Activated naive CD4-positive, alpha-beta T cell treated with anti-CD3 and anti-CD28 coated beads, Interleukin-2, amount 50 U/mL, for 72 hours (primary cell): ENCODE measurements at places on chromosomes 2 and 18.

- no peak for DNase-seq
Observed at GRCh38 chr2:65153515-65153914, 23.6 kb upstream of the RAB1A start.

DNA sequence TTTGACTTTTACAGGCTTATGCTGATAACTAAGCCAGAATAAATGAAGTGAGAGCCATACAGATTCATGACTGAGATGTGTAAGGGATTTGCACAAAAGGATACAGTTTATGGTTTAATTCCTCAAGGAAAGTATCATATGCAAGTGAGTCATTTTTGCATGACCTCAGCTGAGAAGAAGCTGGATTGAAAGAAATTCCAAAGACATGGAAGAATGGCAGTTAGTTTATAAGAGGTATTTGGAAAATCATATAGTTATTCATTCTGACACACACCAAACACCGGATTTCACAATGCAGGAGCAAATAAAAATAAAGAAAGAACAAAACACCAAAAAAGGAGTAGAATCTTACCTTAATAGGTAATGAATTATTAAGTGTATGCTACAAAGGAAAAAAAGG lies 83.2 kb upstream of the RND3 start:
- DNase-seq = no peak

GRCh38 chr2:133787207-133787606 lies 218.9 kb upstream of the NCKAP5 start:
- no peak for DNase-seq

DNA sequence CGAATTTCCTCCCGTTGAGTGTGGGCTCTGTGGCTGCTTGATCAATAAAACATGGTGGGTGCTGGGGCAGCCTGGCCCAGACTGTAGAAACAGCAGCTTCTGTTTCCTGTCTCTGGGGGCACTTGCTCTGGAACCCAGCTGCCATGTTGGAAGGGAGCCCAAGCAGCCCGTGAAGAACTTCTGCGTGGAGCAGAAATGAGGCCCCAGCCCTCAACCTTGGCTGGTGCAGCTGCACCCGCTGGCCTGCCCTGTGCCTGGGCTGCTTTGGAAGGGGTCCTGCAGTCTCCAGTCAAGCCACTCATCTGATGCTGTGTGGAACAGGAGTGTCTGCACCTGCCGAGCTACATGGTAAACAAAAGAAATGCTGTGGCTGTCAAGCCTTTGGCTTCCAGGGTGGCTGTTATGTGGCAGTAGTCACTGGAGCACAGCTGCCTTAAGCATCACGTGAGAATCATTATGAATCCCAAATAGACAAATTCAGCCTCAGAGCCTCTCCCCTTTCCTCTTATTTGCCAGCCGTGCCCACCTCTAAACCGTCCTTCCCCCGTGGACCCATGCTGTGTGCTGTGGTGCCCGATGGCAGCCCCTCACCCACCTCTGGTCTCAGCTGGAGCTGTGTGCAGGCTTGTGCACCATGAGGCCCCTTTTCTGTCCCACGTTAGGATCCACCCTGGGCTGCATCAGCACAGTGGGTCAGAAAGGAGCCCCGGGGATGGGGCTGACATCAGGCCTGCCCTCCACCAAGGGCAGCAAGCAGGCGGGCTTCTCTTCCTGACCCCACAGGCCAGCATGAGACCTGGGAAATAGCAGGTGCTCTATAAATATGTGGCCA lies 134.0 kb upstream of the HDAC4 start:
- no peak for DNase-seq

DNA sequence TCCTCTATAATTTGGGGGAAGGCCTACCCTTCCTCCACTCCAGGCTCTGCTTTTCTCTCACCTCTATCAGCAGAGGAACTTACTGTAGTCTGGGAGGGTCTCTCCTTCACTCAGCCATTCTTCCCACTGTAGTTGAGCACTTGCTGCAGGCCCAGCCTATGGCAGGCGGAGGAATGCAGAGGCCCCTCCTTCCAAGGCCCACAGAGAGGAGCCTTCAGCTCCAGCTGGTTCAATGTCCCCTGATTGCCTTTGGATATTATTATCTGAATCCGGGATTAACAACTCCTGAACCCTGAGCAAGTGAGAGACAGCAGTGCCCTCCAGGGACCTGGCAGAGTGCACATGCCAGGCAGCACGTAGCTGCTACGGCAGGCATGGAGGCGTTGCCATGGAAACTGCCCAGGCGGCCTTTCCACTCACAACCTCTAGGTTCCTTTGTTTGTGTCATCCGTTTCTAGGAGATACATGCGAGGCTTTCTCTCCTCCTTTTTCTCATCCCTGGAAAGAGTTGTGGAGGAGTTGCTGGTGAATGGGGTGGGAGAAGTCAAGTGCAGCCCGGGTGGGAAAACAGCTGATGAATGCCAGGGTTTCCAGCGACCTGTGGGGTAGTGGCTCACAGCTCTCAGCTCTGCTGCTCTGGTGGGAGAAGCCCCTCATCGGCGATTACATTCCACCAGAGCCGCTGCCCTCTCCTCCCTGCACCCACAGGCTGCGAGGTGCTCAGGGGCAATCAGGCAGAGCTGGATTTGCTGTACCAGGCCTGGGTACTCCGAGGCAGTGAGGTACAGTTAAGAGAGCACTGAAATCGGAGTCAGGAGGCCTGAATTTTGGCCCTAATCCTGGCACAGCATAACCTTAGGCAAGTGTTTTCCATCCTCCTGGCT lies 55.3 kb upstream of the HK2 start:
- no peak for DNase-seq

DNA sequence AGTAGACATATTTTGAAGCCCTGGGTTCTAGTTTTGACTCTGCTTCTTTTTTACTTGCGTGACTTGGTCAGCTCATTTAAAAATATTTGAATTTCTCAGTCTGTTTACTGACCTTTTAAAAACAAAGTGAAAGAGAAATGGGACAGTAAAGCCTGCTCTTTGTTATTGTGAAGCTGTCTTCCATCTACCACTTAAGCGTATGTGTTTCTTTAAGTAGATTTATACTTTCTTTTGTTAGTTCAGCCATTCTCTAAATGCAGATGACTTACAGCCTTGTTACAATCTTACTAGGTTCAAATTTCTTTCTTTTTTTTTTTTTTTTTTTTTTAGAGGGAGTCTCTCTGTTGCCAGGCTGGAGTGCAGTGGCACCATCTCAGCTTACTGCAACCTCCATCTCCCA lies 79.5 kb downstream of the UBR3 start:
- no peak for DNase-seq

- no peak for DNase-seq
Observed at GRCh38 chr2:68993660-68994059, 19.2 kb downstream of the GKN1 start.

- DNase-seq = no peak
Observed at GRCh38 chr2:152051436-152051835, 47.4 kb downstream of the CACNB4 start.

DNA sequence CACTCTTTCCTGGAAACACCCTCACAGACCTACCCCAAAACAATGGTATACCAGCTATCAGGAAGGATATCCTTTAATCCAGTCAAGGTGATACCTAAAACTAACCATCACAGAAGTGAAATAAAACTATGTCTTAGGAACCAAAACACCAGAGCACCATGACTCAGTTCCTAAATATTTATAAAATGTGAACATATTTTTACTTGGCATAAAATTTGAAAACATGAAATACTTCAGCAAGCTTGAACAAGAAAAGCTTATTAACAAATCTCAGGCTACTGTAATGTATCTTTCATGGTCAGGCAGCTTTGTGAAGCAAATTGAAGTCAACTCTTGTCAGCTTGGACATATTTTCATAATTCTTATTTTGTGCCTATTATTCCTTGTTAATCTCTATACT lies 440.8 kb upstream of the CDH20 start:
- no peak for DNase-seq

DNA sequence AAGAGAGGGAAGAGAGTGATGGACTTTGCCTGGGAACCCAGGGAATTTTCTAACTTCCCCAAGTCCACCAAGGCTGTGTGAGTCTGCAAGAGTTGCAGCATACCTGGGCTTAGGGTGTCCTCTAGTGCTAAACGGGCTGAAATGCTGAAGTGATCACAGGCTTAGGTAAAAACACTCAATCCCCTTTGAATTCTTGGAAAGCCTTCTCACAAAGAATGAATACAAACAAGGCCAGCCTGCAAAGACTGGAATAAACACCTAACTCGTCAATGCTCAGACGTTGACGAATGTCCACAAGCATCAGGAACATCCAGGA lies 30.0 kb upstream of the BMP10 start:
- DNase-seq = no peak

DNA sequence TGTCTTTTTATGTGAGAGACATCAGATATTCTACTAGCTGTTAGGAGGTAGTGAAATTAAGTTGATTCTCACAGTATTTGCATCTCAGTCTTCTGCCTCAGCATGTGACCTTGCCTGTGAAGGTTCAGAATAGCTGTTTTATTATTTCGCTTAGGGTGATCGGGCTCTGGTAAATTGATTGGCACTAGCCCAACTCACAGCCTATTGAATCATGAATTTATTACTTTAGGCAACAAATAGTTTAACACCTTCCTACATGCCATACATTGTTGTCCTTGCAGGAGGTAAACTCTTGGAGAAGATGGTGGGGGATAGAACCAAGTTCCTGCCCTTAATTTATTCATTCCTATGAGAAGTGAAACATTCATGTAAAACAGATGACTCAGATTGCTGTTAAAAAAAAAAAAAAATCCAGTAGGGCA lies 101.9 kb downstream of the GPD2 start:
- no peak for DNase-seq

- no peak for DNase-seq
Observed at GRCh38 chr2:98347298-98348065, 1.2 kb downstream of the CNGA3 start.

DNA sequence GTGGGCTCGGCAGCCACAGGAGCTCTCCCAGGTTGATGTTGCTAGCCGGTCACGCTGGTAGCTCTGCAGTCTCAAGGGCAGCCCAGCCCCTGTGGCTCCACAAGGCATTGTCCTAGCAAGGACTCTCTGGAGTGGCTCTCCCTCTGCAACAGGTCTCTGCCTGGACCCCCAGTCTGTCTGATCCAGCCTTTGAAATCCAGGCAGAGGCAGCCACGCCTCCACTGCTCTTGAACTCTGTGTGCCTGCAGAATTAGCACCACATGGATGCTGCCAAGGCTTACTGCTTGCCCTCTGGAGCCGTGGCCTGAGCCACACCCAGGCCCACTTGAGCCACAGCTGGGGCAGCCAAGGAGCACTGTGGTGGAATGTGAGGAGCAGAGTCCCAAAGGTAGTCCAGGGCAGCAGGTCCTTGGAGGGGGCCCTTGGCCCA lies 43.0 kb upstream of the FAHD2A start:
- DNase-seq = no peak

DNA sequence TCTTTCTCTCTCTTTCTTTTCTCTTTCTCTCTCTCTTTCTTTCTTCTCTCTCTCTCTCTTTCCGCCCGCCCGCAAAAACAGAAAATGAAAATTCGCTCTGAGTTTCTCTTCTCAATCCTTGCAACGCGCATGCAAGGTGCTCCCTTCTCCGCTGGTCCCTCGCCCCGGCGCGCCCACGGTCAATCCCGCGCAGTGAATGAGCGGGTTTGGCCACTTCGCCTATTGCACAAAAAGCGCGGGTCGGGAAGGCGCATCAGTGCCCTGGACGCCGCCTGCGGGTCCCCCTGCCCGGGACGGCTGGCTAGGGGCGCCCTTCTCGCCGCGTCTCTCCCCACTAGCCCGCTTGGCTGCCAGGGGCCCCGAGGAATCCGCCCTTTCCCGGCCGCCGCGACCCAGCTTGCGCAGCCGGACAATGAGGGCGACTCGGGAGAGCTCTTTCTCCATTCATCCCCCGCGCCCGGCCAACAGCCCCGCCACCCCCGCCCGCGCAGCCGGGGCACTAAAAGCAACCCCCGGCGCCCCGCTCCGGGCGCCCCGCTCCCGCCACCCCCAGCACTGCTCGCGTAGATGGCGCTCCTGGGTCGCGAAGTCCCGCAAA lies 706 bp downstream of the LAMA1 start:
- no peak for DNase-seq

DNA sequence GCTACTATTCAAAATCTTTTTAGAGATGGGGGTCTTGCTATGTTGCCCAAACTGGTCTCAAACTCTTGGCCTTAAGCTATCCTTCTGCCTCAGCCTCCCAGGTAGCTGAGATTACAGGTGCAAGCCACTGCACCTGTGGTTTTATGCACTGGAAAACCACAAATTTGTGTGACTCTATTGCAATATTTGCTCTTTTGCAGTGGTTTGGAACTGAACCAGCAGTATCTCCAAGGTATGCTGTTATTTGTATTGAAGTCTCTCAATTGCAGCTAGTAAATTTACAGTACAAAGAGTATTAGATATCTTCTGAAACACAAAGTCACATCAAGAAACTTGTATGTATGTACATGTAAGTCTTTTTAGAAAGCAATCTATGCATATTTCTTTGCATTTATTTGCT lies 46.2 kb downstream of the PPP4R1 start:
- DNase-seq = no peak

DNA sequence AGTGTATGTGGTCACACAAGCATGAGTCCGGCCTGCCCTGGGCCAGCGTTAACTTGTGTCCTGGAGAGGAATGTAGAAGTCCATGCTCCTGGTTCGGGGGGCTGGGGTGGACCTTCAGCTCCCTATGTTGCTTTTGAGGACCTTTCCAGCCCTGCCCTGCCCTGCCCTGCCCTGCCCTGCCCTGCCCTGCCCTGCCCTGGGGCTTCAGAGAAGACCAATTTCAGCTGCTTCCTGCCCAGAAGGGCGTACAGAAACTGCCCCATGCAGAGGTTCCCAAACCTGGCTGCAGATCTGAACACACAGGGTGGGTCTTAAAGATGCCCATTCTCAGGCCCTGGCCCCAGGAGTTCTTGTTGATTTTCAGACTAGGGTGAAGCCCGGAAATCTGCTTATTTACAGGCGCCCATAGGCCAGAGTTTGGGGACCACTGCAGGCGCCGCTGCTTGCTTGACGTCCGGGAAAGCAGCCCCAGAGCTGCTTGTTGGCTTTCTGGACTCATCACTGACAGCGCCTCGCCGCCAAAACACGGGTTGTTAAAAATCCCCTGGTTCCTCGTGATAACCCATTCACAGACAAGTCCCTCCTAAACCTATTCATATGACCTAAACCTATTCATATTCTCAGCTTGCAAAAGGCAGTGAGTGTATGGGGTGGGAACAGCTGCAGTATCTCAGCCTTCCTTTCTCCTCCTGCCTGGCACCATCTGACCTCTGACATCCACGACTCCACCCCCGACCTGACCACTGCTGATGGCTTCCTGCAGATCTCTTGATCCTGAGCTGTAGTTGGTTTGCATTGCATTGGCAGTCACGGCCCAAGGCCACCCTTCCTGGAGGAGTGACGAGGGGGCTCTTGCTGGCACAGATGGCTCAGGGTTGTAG lies 198.3 kb downstream of the GLI2 start:
- no peak for DNase-seq

DNA sequence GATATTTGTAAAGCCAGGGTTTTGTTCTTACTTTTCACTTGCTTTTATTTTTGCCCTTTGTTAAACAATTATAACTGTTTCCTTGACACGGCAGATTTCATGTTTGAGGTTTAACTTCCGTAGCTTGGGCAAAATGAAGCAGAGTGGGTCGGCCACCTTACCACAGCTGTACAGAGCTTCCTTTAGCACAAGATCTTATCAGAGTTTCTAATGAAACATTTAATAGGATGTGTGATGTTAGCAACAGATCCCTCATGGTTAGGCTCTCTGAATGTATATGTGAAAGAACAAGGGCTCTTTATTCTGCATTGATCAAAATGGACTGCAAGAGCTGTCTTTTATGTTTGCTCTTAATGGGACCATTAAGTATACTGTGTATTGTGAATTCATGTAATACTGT lies 22.3 kb downstream of the RNF125 start:
- DNase-seq = no peak
